ENCODE measurements at places on chromosomes 11 and 22. TPM values are rescaled to one million over a fixed set of nuclear protein-coding genes. Genes with fewer than 3 reads are reported as not detected.

Gene HBB
- 160 TPM for polyA plus RNA-seq

DNA sequence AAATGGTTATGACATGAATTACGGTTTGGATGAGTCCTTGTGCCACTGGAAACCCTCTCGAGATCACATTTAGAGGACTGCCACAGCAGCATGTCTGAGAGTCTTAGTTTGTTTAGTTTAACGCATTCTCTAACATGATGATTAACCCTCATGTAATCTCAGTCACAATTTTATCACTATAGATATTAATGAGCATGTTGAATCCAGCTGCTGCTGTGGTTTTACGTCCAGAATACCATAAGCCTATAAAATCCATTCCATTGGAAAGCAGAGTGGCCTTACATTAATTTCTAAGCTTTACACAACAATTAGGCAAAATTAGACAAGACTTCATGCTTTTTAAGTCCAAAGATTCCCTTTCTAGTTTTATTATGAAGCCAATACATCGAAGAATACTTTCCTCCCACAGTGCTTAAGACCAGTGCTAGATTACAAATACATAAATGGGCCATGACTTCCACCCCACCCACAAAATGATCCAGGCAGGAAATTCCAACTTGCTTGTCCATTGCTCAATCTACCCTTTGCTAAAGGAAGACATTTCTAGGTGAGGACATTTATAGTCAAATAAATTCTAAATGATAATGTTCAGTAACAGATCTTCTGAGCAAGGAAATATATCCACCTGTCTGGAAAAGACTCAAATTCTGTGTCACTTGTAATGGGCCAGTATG lies 3.5 kb upstream of the ELMOD1 start:
- no peak for DNase-seq

Gene INS
- not detected for polyA plus RNA-seq

DNA sequence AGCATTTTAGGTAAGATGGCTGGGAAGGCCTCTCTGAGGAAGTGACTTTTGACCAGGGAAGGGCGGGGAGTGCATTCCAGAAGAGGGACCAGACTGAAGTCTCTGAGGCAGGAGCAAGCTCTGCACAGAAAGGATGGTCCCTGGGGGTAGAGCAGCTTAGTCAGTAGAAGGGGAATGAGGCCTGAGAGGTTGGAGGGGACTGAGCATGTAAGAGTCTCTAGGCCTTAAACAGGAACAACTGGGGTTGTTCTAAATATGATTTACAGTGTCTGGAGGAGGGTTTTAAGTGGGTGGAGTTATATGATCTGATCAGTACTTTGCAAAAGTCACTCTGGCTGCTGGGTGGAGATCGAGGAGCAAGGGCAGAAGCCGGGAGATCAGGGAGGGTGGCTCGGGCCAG lies 31.7 kb upstream of the TEF start:
- DNase-seq = no peak

GRCh38 chr22:46143491-46144147 lies 6.7 kb upstream of the PPARA start:
- DNase-seq = no peak

DNA sequence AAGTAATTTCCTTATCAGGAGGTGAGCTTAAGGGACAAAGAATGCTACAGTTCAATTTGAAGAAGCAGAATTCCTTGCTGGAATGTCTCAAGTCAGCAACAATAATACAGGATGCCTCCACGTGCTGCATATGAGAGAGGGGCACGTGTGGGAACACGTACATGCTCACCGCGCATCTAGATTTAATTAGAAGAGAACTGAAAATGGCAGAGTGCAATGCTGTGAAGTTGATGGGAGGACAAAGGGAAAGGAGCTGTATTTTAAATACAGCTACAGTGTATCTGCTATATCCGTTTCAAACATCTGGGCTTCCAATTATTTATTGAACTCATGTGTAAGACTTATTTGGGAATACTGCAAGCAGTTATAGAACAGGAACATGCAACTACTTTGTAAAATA lies 328.7 kb downstream of the SOX6 start:
- no peak for DNase-seq

GRCh38 chr22:50529897-50530579 lies at the start of gene TYMP:
Gene TYMP, minus strand, starts transcription at chr22:50530012. Its CDS starts 303 bp downstream, at chr22:50529709.
- peak; percentile 91 for DNase-seq

All from left lung (tissue), 14 donors.